Esophagus squamous epithelium (tissue), 5 donors: ENCODE measurements at places on chromosomes 4 and X. TPM values are rescaled to one million over a fixed set of nuclear protein-coding genes. Genes with fewer than 3 reads are reported as not detected.

Gene GAB3
- total RNA-seq: 0.61 TPM

Gene LRIT3
- total RNA-seq: not detected

Gene SOX3
- total RNA-seq: not detected

Gene ARHGAP36
- not detected for total RNA-seq
